ENCODE measurements at places on chromosomes 5 and 9. TPM values are rescaled to one million over a fixed set of nuclear protein-coding genes. Genes with fewer than 3 reads are reported as not detected.

DNA sequence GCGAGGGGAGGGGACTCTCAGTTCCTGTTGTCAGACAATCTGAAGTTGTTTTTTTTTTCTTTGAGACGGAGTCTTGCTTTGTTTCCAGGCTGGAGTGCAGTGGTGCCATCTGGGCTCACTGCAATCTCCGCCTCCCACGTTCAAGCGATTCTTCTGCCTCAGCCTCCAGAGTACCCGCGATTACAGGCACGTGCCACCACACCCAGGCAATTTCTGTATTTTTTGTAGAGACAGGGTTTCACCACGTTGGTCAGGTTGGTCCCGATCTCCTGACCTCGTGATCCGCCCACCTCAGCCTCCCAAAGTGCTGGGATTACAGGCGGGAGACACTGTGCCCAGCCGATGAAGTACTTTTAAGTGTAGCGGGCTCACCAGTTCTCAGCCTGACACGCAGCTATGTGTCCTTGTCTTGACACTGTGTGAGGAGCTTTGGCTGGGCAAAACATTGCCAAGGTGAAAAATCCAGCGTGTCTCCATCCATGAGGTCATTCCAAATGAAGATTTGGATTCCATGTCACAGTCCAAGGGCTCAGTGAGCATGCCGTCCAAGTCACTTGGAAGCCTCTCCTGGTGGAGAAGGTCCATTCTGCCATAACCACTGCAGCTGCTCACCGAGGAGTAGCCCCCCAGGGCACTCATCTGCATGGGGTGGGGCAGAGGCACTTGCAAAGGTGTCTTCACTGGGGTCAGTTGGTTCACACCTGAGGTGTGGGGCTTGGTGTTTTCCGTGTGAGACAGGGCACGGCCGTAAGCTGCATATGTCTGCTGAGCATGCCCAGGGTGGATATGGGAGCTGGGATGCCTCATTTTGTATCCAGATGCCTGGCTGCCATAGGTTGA lies 32.0 kb downstream of the OR2V1 start:
- DNase-seq, result no peak

GRCh38 chr5:58150926-58151325 lies 309.0 kb downstream of the PLK2 start:
- no peak for DNase-seq

DNA sequence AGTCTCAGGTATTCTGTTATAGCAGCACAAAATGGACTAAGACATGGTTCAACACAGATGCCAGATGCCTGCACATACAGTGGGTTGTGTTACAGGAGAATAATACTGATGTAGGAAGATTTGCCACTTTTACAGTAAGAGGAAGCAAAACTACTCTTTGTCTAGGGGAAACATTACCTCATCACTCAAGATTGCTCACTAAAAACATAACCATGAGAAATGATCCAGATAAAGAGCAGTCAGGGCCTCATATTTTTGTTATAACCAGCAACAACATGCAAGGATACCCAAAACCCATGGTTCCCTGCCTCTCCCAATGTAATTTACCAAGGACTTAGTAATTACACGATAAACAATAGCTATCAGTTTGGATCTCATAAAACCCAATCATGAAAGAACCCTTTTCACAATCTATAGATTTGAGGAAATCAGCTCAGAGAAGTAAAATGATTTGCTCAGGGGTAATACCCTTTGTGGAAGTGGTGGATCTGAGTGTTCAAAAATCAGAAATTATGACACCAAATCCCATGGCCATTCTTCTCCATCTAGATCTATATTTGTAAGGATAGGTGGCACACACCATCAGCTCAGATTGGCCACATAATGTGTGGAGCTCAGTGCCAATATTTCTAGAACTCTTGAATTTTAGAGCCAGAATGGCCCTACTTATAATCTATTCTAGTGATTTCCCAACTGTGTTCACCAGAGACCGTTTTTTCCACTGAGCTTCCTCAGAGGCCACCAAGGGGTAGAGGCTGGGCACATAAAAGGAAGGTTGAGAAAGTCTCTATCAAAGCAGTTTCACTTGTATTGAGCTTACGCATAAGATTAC lies 27.8 kb downstream of the DPYSL3 start:
- no peak for DNase-seq

Gene GLRA1
- not detected for total RNA-seq

DNA sequence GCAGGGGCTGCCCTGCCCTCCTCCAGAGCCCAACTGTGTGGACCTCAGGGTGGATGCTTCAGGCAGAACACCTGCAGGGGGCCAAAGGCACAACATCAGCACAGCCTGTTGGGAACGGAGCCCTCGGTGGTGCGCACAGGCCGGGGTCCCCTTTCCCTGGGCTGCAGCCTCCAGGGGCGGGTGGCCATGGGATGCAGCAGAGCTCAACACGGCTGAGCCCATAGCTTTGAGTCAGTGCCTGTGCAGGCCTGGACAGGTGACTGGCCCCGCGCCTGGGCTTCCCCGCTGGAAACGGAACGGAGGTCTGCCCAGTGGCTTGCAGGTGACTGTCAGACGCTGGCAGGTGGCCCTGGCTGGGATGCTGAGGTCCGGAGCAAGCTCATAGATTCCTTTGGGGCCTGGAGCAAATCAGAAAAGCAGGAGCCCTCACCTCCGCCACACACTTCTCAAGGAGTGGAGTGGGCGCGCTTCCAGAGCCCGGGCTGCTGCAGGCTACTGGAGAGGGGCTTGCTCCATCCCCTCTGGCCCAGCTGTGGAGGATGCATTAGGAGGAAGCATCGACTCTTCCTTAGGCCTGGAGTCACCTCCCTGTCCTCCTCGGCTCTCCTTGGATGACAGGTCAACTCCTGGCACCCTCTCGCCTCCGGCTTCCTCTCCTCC lies 69.8 kb upstream of the RNU6ATAC start:
- no peak for DNase-seq

- DNase-seq, result no peak
These were observed 310.2 kb upstream of the RFX3 start for GRCh38 chr9:3836011-3836410.

DNA sequence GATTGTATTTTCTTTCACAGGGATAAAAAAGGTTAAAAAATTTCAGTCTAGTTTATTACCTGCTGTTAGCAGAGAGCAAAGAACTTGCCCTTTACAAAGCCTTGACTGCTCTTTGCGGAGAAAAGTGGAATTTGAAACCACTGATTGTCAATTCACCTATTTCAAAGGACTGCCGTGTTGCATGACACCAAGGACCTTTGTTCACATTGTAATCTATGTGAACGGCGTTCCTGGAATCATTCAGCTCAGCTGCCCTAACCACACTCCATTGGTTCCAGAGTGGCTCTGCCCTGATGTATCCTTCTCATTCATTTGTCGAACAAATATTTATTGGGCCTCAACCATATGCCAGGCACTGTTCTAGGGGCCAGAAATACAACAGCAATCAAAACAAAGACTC lies 377.5 kb upstream of the RFX3 start:
- no peak for DNase-seq

DNA sequence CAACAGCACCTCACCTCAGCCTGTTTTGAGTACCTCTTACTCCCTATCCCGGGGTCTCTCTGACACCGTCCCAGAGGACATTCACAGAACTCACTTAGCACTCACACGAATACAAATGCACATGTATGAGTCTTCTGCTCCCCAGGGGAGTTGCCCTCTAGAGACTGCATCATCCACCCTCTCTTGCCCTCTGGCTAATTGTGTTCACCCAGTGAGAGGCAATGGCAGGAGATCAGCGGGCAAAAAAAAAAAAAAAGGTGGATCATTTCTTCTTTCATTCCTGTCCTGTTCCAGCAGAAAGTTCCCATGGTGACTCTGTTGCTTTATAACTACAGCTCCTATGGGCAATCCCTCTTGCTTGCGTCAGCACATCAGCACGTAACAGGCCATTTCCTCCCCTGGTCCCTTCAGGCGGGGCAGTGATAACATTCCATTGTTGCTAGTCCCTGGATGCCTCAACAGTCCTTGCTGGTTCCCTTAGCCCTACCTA lies 23.5 kb upstream of the SNX2 start:
- DNase-seq, result peak; percentile 40

Gene ZFP2
- 1.2 TPM for total RNA-seq

GRCh38 chr5:148992265-148992664 lies 70.6 kb downstream of the SH3TC2 start:
- no peak for DNase-seq

DNA sequence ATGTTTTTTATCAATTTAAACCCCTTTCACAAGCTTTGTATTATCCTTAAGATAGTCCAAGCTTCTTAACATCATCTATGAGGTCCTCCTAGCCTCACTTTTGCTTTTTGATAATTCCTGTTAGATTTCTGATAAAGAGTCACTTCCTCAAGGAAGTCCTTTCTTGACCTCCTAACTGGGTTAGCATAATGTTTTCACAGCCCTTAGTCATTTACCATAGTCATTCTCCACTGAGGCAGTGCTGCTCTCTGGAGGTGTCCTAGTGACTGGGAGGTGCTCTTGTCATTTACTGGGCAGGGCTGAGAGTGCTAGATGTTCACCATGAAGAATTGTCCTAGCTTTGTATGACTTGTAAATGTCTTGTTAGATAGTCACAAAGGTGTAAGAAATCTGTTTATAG lies 26.4 kb downstream of the TNPO1 start:
- DNase-seq, result no peak

DNA sequence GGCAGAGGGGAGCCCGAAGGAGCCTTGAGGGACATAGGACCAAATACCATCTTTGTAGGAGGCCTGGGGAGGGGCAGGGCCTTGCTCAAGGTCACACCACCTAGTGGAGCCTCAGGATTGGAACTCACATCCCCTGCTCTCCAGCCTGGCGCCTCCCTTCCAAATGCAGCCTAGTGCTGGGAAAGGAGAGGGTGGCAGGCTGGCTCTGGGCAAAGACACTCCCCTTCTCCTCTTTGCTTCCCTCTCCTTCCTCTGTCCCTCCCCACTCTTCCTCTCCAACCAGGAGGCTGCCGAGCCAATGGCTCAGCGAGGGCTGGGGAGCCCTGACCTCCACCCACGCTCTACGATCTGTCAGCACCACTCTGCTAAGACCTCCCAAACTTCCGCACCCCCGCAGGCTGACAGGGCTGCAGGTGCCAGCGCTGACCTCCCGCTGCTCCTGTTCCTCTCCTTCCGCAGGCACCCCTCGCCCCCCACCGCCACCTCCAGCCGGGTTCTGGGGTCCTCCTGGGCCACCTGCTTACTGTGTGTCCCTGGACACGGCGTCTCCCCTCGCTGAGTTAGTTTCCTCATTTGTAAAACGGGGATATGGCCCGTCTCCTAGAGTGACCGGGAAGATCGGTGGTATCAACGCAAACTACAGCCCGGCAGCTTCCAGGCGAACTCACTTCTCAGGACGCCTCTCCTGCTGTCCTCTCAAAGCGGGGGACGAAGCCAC lies 52.9 kb downstream of the C9orf50 start:
- peak; percentile 58 for DNase-seq

DNA sequence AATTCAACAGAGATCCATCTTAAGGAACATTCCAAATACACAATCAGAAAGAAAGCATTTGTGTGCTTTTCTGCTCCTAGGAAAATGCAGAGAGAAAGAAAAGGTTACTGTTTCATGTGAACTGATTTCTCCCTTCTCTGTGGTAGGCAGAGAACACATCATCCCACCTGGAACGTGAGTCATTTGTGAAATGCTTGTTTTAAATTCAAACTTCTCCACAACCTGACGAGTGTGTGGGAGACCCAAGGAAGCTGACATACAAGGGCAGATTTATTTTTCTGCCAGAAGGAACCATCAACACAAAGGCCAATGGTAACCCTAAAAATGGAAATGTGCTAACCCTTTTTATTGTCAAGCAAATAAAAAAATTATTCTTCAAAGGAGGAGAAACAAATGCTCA lies 156.4 kb downstream of the EFNA5 start:
- no peak for DNase-seq

GRCh38 chr9:8012986-8013385 lies 213.4 kb upstream of the DMAC1 start:
- DNase-seq, result no peak

DNA sequence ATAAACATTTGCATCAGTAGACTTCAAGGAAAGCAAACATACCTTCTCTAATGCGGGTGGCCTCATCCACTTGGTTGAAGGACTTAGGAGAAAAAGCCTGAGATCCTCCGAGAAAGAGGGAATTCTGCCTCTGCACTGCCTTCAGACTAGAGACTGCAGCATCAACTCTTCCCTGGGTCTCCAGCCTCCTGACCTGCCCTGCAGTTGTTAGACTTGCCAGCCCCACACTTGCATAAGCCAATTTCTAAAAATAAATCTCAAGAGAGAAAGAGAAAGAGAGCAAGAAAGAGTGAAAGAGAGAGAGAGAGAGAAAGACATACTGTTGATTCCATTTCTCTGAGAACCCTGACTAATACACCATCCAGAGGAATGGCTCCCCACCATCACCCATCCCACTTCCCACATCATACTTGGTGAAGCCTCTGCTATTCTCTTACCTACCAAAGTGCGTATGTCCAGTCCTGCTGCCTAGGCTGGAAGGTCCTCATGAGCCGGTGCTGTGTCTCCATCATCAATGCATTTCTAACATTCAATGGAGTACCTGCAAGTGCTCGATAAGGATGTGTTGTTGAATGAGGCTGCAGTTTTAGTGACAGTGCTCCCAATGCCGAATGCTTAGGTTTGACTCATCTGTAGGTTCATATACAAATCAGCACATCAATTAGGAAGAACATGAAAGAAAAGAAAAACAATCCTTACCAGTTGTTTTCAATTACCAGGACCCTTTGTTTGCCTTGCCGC lies 35.1 kb downstream of the ZNF622 start:
- DNase-seq, result no peak

GRCh38 chr5:177496727-177497291 lies 595 bp downstream of the PDLIM7 start:
- peak; percentile 86 for DNase-seq

Gene GBGT1
- total RNA-seq, result 12.8 TPM

GRCh38 chr5:172981931-172982330 lies 1.6 kb upstream of the ATP6V0E1 start:
- DNase-seq, result no peak

DNA sequence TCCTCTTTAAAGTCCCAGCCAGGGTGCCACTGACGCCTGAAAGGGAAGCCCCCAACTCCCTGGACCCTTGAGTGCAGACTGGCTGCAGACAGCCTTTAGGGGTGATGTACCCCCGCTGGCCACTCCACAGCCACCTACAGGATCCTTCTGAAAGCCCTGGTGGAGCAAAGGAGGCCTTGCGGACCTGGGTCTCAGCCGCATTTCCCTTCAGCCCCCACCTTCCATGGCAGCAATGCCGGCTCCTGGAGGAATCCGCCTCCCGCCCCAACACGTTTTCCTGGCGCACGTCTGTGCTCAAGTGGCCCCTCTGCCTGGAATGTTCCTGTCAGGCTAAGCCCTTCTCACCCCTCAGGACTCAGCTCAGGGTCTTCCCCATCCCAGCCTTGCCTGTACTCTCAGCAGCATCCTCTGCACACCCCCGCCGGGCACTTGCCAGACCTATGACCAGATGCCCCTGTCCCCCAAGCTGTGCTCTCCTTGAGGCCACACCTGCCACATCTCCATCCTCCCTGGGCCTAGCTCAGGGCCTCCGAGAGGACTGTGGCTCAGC lies 134.1 kb upstream of the RAPGEF1 start:
- DNase-seq, result no peak

DNA sequence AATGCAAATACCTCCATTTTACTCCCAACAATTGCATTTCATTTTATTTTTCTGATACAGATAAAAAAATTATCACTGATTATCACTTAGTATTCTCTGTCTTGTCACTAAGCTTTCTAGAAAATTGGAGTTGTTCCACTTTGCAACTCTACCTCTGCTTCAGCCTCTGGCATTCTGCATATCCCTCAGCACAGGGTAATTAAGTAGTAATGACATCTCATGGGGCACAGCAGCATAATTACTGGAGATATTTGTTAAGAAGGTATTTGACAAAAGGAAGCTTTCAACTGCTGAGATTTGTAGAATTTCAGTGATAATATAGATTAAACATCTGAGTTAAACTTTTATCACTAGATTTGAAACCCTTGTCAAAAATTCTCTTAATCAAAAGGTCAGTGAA lies 446.2 kb downstream of the HTR1A start:
- no peak for DNase-seq

- no peak for DNase-seq
These were observed 145.3 kb upstream of the SGCD start for GRCh38 chr5:156181656-156182055.
